Epithelial cell of umbilical artery (primary cell): ENCODE measurements at places on chromosomes 1 and 21. TPM values are rescaled to one million over a fixed set of nuclear protein-coding genes. Genes with fewer than 3 reads are reported as not detected.

The KRTAP19-3 gene
- total RNA-seq: not detected in 2 replicates

The TMEM54 gene
- total RNA-seq: 29.6 and 29.9 TPM in 2 replicates

The KRTAP13-2 gene
- not detected in 2 replicates for total RNA-seq

The OR6N1 gene
- not detected in 2 replicates for total RNA-seq

The FCRL5 gene
- not detected in 2 replicates for total RNA-seq

The C1orf141 gene
- not detected in 2 replicates for total RNA-seq

The AUNIP gene
- total RNA-seq: 4.5 and 5.5 TPM in 2 replicates

The NUAK2 gene
- 0.32 and 0.76 TPM in 2 replicates for total RNA-seq

The ACTL8 gene
- total RNA-seq: under 0.01 TPM in 1 of 2 replicates, not detected in the other
